ENCODE measurements at places on chromosomes 2 and 18. TPM values are rescaled to one million over a fixed set of nuclear protein-coding genes. Genes with fewer than 3 reads are reported as not detected.

- no peaks in the 10 kb centered on the region for H3K27me3 ChIP-seq
- H3K4me1 ChIP-seq: no peaks in the 10 kb centered on the region
- H3K36me3 ChIP-seq: no peaks in the 10 kb centered on the region
- no peak for DNase-seq
- H3K4me3 ChIP-seq: no peak overlapping the region
- H3K27ac ChIP-seq: no peak overlapping the region
Observed at GRCh38 chr2:151029406-151030157, 232.1 kb downstream of the RBM43 start.

DNA sequence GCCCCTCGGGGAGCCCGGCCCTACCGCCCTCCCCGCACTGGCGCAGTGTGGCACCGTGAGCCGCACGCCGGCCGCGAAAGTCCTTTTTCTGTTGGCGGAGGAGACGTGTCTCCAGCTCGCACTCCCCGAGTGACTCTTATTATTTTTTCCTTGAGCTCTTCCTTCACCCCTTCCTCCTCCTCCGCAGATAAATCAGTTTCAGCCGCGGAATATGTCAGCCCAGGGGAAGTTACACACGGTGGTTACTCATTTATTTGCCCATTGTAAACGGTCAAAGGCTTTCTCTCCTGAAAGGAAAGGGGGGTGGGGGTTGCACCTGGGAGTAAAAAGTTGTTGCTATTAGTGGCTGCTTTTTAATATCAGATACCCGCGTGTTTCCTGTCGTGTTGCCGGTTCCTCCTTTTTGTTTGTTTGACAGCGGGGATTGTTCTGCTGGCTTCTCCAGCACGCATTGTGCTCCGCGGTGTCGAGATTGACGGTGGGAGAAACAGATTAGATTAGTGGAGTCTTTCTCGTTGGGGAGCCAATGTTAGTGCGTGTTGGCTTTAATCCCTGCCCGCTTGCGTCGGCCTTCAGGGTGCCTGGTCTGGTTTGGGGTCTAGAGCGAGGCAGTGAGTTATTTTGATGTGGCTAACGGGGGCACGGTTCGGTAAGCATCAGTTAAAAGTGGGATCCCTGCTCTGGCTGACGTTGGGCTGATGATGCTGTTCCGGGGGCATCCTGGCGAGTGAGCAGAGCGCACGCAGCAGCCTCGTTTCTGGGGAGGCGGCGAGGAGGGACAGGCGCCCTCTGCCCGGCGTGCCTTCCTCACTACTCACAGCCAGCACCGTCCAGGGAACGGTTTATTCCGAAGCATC is 1.6 kb downstream of the CRIM1 start:
- H3K36me3 ChIP-seq: no peaks in the 10 kb centered on the region
- peak overlapping the region; percentile 83 for H3K4me3 ChIP-seq
- peaks cover 55% of the 10 kb centered on the region for H3K4me1 ChIP-seq

DNA sequence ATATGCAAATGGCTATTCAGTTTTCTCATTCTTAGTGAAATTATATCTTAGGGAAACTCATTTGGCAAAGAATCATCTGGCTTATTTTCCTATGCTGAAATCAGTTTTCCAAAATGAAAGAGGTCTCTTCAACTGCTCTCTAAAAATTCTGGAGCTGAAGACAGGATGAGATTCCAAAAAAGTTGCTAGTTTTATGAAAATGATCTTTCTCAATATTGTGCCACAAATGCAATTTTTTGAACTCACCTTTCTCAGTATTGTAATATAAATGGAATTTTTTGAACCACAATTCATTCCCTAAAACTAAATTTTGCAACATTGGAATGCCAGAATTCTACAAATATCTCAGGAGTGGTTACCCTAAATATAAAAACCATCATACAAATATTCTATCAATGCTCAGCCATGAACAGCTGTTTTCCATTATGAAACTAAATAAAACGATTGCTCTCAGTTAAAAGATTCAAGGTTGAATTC is 147.7 kb upstream of the PKDCC start:
- H3K4me1 ChIP-seq: no peaks in the 10 kb centered on the region
- no peaks in the 10 kb centered on the region for H3K27me3 ChIP-seq
- no peaks in the 10 kb centered on the region for H3K36me3 ChIP-seq
- DNase-seq: no peak
- H3K4me3 ChIP-seq: no peak overlapping the region

DNA sequence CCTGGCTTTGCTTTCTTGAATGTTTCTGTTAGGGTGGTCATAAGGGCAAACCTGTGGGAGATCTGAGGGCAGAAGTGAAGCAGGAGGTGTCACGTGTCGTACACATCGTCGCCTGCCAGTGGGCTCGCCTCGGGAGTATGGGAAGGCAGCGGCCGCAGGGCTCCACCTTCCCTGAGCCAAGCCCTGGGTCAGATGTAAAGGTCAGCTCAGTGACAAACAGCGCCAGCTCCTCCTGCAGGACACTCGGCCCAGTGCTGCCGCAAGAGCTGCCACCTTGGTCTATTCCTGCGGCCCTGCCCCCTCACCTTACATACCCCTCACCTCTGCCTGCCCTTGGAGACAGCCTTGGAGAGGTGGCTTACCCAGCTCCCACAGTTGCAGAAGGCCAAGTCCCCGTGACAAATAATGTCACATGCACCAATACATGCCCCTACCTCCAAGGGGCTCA is 64.2 kb downstream of the PSMG2 start:
- no peak overlapping the region for H3K4me3 ChIP-seq
- no peaks in the 10 kb centered on the region for H3K36me3 ChIP-seq
- no peak for DNase-seq
- no peak overlapping the region for H3K27ac ChIP-seq
- no peaks in the 10 kb centered on the region for H3K27me3 ChIP-seq

Gene VWA3B
- total RNA-seq: 0.81 TPM

Gene SERPINB12
- total RNA-seq: not detected

Gene OBSL1
- 154 TPM for total RNA-seq

All from thyroid gland (tissue), 4 donors.